ENCODE measurements at places on chromosomes 7 and 10.

DNA sequence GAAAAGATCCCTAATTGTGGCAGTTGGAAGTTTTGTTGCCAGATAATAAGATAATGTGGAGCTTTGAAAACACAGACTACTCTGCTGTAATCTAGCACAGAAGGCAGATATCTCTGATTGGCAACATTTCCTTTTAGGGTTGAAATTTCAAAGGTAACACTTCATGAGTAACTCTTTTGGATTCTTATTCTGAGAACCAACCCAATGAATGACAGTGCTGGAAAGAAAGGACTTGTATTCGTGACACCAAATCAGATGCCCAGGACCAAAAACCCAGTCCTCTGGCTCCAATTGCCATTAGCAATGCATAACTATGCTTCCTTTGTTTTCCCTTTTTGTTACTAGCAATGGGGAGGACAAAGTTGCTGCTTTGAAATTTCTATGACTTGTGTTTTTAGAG lies 41.0 kb upstream of the ELMO1 start:
- peaks cover 5% of the 10 kb centered on the region for H3K4me1 ChIP-seq
- H3K27me3 ChIP-seq, result no peaks in the 10 kb centered on the region
- no peak for DNase-seq
- H3K4me3 ChIP-seq, result no peak overlapping the region
- H3K36me3 ChIP-seq, result no peaks in the 10 kb centered on the region
- no peak overlapping the region for H3K27ac ChIP-seq

- no peaks in the 10 kb centered on the region for H3K27me3 ChIP-seq
- no peaks in the 10 kb centered on the region for H3K36me3 ChIP-seq
- no peak overlapping the region for H3K4me3 ChIP-seq
- DNase-seq, result no peak
- H3K27ac ChIP-seq, result no peak overlapping the region
- peaks cover 26% of the 10 kb centered on the region for H3K4me1 ChIP-seq
Observed at GRCh38 chr7:159115601-159116501, 28.8 kb downstream of the VIPR2 start.

- no peak overlapping the region for H3K4me3 ChIP-seq
- no peaks in the 10 kb centered on the region for H3K4me1 ChIP-seq
- peaks cover 8% of the 10 kb centered on the region for H3K36me3 ChIP-seq
- DNase-seq, result no peak
- H3K27ac ChIP-seq, result no peak overlapping the region
Observed at GRCh38 chr10:100962351-100963080, 6.8 kb upstream of the SEMA4G start.

GRCh38 chr7:17671956-17672355 lies 268.3 kb downstream of the SNX13 start:
- no peak overlapping the region for H3K4me3 ChIP-seq
- no peak for DNase-seq

DNA sequence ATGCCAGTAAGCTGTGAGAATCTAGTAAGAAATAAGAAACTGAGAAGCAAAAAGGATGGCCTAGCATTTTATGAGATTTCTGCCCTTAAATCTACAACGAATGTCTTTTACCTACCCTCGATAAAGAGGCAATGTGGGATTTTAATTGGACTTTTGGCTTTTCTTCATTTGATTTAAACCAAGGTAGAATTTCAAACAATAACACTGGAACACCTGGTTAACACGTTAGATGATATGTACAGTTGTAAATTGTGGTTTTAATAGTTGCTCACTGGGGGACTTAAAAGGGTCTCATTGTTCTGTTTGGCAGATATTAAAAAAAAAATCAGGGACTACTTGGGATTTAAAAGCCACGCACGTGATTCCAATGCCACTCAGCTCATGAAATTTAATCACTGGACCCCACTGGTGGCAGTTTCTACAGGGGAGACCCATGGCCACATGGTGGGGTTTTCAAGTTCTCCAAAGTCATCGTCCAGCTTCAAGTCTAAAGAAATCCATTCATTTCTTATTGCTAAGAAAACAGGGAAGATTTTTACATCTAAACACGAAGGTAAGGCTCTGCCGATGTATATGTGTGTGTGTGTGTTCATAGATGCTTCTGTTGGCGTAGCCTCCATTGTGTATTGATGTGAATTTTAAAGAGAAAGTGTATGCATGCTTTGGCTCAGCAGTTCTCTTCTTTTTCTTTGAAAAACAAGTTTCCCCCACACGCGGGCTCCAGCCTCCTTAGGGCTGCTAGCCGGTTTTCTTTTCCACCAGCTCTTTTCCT lies 588.6 kb upstream of the MKI67 start:
- DNase-seq, result no peak
- no peaks in the 10 kb centered on the region for H3K36me3 ChIP-seq
- H3K27ac ChIP-seq, result no peak overlapping the region
- no peak overlapping the region for H3K4me3 ChIP-seq
- H3K27me3 ChIP-seq, result no peaks in the 10 kb centered on the region

- H3K27ac ChIP-seq, result no peak overlapping the region
- DNase-seq, result no peak
- H3K4me3 ChIP-seq, result no peak overlapping the region
- H3K27me3 ChIP-seq, result no peaks in the 10 kb centered on the region
- H3K4me1 ChIP-seq, result peaks cover 14% of the 10 kb centered on the region
Observed at GRCh38 chr7:30463405-30464145, 15.0 kb downstream of the NOD1 start.

GRCh38 chr7:71637578-71637977 lies 505.6 kb downstream of the GALNT17 start:
- H3K4me3 ChIP-seq, result no peak overlapping the region
- no peaks in the 10 kb centered on the region for H3K36me3 ChIP-seq
- peaks cover 22% of the 10 kb centered on the region for H3K4me1 ChIP-seq

DNA sequence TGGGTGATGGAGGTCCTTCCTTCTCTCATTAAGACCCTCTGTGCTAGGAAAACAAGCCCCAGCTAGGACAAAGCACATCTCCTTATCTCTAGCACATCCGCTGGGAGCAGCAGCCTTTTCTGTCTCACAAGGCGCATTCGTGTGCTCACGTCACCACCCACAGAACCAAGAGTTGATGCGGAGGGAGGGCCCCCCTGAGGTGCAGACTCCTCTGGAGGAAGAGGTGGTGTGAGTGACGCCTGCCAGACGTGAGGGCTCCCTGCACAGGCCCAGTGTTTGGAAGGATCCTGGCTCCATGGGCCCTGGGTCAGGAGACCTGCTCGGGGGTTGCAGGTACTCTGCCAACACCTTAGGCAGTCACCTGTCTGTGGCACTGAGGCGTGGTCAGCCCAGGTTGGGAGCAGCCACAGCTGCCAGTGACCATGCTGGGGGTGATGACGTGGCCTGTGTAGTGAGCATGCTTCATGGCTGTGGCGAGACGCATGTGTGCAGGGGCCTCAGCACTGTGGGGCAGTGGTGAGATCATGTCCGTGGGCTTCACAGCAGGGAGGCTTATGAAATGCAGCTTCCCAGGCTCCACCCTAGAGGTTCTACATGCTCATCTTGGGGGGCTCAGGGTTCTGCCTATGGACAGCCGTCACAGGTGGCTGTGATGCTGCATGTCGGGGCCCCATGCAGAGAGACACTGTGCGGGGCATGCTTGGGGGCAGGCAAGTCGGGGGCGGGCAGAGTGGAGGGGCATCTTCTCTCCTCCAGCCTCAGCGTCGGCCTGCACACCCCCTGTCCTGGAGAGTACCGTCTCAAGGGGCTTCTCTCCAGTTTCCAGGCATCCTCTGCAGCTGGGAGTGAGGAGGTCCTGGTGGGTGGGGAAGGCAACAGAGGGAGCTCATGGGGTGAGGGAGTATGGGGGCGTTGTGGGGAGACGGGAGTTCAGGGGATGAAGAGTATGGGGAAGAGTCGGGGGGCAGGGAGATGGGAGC lies 56.2 kb upstream of the DPYSL4 start:
- DNase-seq, result no peak
- no peaks in the 10 kb centered on the region for H3K36me3 ChIP-seq
- H3K27me3 ChIP-seq, result no peaks in the 10 kb centered on the region
- no peaks in the 10 kb centered on the region for H3K4me1 ChIP-seq
- H3K4me3 ChIP-seq, result no peak overlapping the region

DNA sequence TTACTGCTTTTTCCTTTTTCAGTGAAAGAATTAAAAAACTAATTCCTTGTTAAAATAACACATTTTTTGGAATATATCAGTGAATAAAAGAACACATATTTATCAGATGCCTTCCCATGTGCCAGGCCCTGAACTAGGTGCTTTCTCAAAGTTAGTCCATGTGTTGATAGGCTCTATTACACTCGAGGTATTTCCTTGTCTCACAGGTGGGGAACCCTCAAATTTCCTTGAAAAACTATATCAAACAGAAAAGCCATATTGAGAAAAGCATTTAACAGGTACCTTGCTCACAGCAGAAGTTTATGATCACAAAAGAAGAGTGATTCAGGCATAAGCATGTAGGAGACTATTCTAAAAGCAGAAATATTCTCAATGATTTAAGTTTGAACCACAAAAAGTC lies 75.6 kb upstream of the OGDHL start:
- H3K36me3 ChIP-seq, result peaks cover 3% of the 10 kb centered on the region
- H3K27me3 ChIP-seq, result no peaks in the 10 kb centered on the region

DNA sequence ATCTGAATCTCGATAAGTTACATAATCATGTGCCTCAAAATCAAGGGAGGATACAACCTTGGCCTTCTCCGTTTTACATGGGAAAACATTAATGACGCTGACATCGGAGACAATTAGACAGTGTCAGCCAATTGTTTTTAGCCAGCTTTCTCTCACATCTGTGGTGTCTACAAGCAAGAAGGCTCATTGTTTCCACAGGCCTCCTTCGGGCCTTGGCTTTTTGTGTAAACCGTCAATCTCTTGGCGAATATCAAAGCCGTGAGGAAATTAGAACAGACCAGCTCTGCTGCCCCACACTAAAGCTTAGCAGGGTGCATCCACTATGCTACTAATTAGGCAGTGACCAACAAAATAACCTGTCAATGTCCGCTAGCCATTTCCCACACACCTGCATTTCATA lies 43.2 kb downstream of the VAX1 start:
- no peak for DNase-seq
- H3K27me3 ChIP-seq, result no peaks in the 10 kb centered on the region
- peaks cover 2% of the 10 kb centered on the region for H3K4me1 ChIP-seq
- no peak overlapping the region for H3K4me3 ChIP-seq

GRCh38 chr7:69837387-69838068 lies 239.3 kb downstream of the AUTS2 start:
- no peaks in the 10 kb centered on the region for H3K27me3 ChIP-seq
- no peaks in the 10 kb centered on the region for H3K36me3 ChIP-seq
- no peak overlapping the region for H3K27ac ChIP-seq

DNA sequence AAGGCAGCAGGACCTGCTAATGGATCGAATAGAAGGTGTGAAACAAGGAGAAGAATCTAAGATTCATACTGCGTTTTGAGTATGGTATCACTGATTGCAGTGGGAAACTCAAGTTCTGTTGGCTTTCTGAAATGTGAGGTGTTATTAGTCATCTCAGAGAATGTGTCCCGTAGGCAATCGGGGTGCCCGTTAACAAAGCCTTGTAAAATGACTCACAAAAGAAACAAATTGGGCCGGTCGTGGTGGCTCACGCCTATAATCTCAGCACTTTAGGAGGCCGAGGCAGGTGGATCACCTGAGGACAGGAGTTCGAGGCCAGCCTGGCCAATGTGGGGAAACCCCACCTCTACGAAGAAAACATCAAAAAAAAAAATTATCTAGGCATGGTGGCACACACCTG lies 118.2 kb upstream of the C7orf33 start:
- no peak overlapping the region for H3K4me3 ChIP-seq
- no peak for DNase-seq
- H3K27me3 ChIP-seq, result no peaks in the 10 kb centered on the region
- H3K4me1 ChIP-seq, result no peaks in the 10 kb centered on the region
- no peak overlapping the region for H3K27ac ChIP-seq

DNA sequence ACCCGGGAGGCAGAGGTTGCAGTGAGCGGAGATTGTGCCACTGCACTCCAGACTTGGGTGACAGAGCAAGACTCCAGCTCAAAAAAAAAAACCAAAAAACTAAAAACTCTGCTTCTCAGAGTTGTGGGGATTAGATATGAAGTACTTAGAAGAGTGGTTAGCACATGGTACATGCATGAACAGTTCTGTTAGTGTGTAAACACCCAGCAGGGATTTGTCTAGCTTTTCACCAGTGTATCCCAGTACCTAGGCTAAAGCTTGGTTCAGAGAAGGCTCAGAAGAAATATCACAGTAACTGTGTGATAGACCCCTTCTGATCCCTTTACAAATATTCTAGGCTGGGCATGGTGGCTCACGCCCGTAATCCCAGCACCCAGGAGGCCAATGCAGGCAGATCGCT lies 9.5 kb downstream of the PPIA start:
- DNase-seq, result no peak
- H3K4me1 ChIP-seq, result no peaks in the 10 kb centered on the region
- H3K27ac ChIP-seq, result no peak overlapping the region
- H3K4me3 ChIP-seq, result no peak overlapping the region
- H3K27me3 ChIP-seq, result no peaks in the 10 kb centered on the region
- peaks cover 28% of the 10 kb centered on the region for H3K36me3 ChIP-seq

GRCh38 chr10:43196981-43197833 lies 59.0 kb downstream of the CSGALNACT2 start:
- no peak for DNase-seq
- H3K36me3 ChIP-seq, result no peaks in the 10 kb centered on the region
- H3K27ac ChIP-seq, result no peak overlapping the region

- H3K36me3 ChIP-seq, result no peaks in the 10 kb centered on the region
- no peak overlapping the region for H3K4me3 ChIP-seq
- no peaks in the 10 kb centered on the region for H3K27me3 ChIP-seq
Observed at GRCh38 chr10:121076776-121077715, 225.9 kb downstream of the WDR11 start.

DNA sequence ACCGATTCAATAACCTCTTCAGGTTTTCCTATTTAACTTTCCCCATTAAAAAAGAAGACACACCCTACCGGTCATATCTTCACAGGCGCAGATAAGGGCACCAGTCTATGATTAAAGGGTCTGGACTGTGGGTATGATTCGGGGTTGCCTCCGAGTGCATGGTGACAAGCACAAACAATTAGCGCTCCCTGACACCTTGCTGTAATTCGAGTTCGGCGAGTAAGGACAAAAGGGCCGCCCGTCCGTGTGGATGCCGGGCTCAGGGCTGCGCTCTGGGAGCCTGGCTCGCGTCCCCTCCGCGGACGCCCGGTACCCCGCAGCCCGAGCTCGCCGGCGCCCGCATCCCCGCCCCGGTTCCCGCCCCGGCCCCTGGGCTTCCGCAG lies 111.9 kb upstream of the RHEB start:
- H3K4me3 ChIP-seq, result peak overlapping the region; percentile 75
- H3K4me1 ChIP-seq, result peaks cover 4% of the 10 kb centered on the region
- no peaks in the 10 kb centered on the region for H3K36me3 ChIP-seq
- DNase-seq, result peak; percentile 88
- H3K27ac ChIP-seq, result peak overlapping the region; percentile 69
- no peaks in the 10 kb centered on the region for H3K27me3 ChIP-seq

- H3K27ac ChIP-seq, result no peak overlapping the region
- no peaks in the 10 kb centered on the region for H3K4me1 ChIP-seq
- no peaks in the 10 kb centered on the region for H3K27me3 ChIP-seq
- H3K36me3 ChIP-seq, result no peaks in the 10 kb centered on the region
- no peak overlapping the region for H3K4me3 ChIP-seq
- DNase-seq, result no peak
Observed at GRCh38 chr7:23759671-23760391, 49.8 kb downstream of the STK31 start.

Data from trophoblast cell (in vitro differentiated cells and primary cell).